ENCODE measurements at places on chromosomes 5 and 9.

DNA sequence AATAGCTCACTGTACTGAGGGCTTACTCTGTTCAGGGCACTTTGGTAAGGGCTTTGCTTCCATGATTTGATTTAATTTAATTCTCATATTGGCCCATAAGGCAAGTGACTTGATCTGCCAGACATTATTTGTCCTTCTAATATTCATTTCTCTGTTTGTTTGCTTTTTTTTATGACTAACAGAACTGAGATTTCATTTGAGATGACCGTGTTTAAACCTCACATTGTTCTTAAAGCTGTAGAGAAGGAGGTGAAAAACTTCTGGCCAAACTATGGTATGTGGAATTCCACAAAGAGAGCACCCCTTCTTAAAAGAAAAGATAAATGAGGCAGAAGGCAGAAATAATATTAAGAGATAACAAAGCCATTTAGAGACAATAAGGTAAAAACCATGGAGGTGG is 775.6 kb upstream of the ACO1 start:
- DNase-seq: no peak

DNA sequence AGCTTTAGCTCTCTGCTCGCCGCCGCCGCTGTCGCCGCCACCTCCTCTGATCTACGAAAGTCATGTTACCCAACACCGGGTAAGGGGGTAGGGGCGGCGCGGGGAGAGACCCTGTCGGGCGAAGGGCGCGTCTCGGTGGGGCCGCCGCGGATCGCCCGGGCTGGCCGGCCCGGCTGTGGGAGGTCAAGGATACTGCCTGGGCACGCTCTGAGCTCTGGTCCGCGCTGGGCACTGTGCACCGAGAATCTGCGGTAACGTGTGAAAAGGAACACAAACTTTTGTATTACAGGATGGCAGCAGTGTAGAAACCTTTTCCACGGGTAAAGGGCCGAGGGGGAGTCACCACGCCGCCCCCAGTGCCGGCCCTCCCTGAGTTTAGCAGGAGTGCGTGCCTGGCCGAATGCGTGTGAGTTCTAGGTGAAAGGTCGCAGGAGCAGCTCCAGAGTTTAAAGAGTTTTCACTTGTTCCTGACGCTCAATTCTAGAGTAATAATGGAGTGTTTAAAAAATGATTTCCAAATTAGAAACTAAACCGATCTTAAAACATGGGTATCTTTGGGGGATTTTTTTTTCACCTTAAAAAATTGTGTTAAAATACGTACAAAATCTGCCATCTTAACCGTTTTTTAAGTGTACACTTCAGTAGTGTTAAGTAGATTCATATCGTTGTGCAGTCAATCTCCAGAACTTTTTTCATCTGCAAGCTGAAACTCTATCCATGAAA is at the start of gene HSDL2:
Gene HSDL2 (plus strand): TSS at position 7 of the 723 bp plus-strand sequence. CDS start 56 bp downstream, at position 63.
- DNase-seq: no peak

GRCh38 chr5:118857700-118858099 is 130.6 kb downstream of the DTWD2 start:
- no peak for DNase-seq

GRCh38 chr9:131399972-131400371 is 6.1 kb downstream of the PRRC2B start:
- DNase-seq: no peak

- no peak for DNase-seq
Observed at GRCh38 chr5:73666891-73667290, 40.9 kb downstream of the ARHGEF28 start.
